Pons (tissue), 1 donor: ENCODE measurements at places on chromosomes 12 and 14.
A peak's percentile ranks its signal among the peaks of the same experiment; 100 is the strongest.

DNA sequence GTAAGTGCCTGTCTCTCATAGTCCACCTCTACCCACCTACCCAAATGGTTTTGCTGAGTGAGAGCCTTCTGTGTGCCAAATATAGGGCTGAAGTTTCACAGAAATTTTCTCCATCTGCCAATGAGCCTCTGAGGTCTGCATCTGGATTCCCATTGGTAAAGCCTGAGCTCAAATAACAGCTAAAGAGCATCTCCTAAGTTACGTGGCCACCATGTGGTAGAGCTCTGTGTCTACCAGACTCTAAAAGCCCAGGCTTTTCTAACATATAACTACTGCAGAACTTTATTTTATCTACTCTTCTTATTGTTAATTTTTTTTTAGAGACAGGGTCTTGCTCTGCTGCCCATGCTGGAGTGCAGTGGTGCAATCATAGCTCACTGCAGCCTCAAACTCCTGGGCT lies 16.0 kb downstream of the AMDHD1 start:
- DNase-seq, result no peak

GRCh38 chr14:73887694-73888459 lies 1.2 kb downstream of the ZNF410 start:
- no peak for DNase-seq

- no peak for DNase-seq
Observed at GRCh38 chr12:2634471-2634870, 160.3 kb upstream of the FKBP4 start.

DNA sequence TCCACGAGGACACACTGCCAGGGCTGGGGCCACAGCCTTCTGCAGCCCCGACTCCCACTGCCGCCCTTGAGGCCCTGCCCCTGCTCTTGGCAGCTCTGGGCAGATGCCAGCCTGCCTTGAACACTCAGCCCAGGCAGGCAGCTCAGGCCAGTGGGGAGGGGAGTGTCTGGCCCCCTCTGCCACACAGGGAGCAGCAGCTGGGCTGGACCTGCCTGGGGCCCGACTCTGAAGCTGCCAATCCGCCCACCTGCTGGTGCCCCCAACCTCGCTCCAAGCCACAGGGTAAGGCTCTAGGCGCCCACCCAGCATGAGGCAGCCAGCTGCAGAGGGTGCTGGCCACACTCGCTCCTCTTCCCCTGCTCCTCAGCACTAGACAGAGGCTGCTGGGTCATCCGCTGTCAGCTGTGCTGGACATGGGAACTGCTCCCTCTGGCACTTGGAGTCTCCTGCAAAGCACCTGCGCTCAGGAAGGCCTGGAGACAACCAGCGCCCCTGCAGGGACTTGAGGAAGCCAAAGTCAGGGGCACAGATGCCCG lies 24.6 kb upstream of the NUDT14 start:
- no peak for DNase-seq

DNA sequence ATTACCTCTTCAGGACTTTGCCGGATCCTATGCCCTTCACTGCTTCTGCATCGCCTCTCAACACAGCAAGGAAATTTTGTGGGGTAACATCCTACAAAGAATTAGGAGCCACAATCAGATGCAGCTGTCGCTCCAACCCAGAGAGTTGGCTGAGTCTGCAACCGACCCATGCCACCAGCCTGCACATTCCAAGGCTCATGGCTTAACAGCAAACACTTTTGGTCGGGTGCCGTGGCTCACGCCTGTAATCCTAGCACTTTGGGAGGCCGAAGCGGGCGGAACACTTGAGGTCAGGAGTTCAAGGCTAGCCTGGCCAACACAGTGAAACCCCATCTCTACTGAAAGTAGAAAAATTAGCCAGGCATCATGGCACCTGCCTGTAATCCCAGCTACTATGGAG lies 32.3 kb downstream of the LGMN start:
- no peak for DNase-seq

GRCh38 chr12:122866950-122867607 lies 28.8 kb downstream of the VPS37B start:
- DNase-seq, result no peak

DNA sequence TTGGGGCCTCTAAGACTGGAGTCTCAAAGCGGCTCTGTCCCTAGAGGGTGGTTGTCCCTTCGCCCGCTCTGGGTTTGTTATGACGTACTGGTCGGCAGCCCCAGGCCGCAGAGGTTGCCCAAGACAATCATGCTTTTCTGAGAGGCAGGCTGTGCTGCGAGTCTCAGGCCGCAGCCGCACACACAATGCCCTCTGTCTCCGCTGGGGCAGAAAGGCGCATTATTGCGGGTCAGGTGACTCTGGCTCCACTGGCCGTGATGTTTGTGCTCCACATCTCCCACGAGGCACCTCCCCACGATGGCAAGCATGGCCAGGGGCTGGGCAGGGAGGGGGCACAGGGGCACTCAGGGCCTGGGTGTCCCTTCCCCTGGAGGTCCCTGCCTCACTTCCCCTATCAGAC lies 21.0 kb upstream of the PLEKHG3 start:
- peak; percentile 96 for DNase-seq

GRCh38 chr14:64758025-64758521 lies 53.8 kb downstream of the PLEKHG3 start:
- DNase-seq, result no peak

DNA sequence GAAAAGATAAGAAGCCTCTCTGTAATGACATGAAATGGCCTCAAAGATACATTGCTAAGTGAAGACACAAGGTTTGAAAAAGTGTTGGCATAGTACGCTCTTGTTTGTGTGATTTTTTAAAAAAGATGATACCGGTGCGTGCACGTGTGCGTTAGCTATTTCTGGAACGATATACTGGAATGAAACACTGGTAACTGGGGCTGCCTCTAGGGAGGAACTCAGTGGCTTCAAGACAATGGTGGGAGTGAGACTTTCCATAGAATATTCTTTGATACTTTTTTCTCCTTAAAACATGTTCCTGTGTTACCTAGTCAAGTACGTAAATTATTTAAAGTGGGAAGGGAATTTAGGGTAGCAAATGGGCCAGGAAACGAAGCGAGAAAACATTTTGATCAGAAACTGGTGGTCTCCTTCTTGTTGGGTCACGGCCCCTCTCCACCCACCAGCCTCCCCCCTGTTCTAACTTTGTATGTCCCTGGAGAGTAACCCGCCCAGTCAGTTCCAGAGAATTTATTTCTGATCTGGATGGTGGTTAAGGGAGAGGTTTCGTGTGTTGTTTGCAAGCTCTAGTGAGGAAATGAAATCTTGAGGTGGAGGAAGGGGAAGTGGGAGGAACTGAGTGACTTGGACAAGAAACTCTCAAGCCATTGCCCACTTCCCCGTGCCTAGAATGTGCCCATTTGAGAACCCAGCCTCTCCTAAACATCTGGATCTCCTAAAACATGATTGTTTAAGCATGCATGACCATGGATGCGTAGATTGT lies 6.6 kb downstream of the FGF6 start:
- peak; percentile 61 for DNase-seq

GRCh38 chr14:100102156-100102785 lies 37.0 kb downstream of the EVL start:
- DNase-seq, result no peak

GRCh38 chr12:95004610-95005009 lies 1.1 kb upstream of the NDUFA12 start:
- no peak for DNase-seq

DNA sequence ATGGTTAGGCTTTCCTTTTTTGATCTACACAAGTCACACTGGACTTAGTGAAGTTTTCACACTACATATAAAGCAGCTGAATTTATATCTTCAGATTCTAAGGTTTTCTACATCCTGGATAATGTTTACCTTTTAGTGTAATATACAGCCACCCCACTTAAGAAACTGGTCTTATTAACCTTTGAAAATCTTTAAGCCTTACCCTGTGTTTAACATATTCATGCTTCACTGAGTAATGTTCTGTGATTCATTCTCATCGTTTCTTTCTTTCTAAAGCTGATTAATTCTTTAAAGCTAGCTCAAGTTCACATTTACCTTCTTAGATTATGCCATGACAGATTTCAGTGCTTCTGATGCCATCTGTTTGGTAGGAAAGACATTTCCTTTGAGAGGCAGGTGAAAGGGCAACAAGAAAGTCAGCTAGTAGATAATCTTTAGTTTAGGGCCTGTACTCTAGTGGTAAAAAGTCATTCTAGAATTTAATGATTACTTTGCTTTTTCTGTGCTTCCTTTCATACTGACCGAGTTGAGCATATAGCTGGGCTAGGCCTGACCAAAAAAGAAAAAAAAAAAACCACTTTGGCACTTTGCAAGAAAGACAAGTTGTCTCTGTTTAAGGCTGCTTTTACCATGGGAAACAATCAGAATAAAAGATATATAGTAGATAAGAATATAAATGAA lies 690.9 kb upstream of the FBXO33 start:
- DNase-seq, result no peak

- peak; percentile 28 for DNase-seq
Observed at GRCh38 chr12:46675736-46676135, 150.1 kb downstream of the SLC38A4 start.

DNA sequence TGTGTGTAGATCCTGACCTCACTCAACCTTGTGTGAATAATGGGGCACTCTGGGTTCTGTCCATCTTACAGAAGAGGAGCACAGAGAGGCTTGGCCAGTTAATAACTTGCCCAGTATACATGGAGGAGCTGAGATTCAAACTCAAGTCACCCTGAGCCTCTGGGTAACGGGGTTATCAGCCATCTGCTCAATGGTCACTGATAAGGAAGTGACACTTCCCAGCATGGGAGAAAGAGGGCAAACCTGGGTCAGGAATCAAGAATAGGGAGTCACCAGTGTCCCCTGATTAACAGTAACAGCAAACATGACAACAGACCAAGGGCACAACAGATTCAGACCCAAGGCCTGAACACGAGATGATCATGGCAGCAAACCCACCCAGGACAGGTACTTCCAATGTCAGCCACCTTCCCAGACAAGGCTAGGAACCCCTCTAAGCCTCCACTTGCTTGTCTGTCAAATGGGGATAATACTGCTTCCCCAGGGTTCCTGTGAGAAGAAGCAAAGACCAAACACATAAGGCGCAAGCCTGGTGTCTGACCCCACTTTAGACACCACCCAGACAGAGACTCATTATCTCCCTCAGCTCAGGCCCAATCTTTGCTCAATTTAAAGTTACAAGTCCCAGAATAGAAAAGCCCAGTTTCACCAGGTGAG lies 3.6 kb downstream of the CCDC85C start:
- no peak for DNase-seq

DNA sequence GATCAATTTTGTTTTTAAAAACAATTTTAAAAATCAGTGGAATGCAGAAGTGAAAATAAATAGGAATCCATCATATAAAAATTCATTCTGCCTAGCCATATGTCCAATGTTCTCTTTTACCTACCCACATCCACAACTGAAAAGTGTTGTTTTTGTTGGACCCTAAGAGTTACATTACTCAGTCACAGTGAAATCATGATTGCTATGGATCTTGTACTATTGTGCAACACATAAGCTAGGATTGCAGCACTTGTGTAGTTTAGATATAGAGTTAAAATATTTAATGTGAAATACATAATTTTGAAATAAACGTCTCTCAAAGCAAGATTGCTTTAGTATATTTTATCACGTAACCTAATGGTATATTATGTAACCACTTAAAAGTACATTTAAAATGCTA lies 213.3 kb upstream of the CLEC14A start:
- no peak for DNase-seq

GRCh38 chr12:30164382-30165318 lies 380.9 kb upstream of the TMTC1 start:
- no peak for DNase-seq

GRCh38 chr14:97319691-97320090 lies 522.5 kb downstream of the VRK1 start:
- DNase-seq, result no peak
